ENCODE measurements at places on chromosomes 12 and 14.

DNA sequence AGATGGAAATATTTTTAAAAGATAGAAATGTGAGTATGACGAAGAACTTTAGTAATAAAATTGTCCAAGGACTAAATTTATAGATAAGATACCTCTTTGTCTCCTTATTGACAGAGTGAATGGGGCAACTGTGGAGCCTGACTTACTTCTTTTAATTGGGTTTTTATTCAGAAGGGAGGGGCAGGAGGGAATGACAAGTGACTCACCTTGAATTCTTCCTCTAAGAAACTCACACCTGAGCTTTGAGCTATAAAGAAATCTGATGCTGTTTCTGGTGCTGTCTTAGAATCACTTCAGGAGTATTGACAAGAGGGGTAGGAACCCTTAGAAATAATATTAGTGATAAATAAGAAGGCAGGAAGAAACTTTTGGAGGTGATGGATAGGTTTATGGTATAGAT lies 951 bp downstream of the NR1H4 start:
- no peak for DNase-seq

DNA sequence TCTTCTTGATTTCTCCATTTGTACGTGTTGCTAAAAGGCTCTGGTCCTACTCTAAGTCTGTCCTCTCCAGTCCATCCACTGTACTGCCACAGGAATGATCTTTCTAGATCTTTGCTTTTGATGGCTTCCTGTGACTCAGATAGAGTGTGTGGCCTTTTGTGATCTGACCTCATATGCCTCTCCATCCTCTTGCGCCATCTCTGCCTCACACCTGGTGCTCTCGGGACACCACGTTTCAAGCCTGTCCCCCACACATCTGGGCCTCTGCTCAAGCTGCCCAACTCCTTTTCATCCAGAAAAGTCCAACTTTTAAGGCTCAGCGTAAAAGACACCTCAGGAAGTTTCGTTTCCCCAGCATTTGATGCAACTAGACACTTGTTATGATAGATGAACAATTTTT lies 39.0 kb downstream of the DCAF4 start:
- DNase-seq, result no peak

- no peak for DNase-seq
Observed at GRCh38 chr14:52327374-52328226, 13.5 kb downstream of the PTGER2 start.

DNA sequence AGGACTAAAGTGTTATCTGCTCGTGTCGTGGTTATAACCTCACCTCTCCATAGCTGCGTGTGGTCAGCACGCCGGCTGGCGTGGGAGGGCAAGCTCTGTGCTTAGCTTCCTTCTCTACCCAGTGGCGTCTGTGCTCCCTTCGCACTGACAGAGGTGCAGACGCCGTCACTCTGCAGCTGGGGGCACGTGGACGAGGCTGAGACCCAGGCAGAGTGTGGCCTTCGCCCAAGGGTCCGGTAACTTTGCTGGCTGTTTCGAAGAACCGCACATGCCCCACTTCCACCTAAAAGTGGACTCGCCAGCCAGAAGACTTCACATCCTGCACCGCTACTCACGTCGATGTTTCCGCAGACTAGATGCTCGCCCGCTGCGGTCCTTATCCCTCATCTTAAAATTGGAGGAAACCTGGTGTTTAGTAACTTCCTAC lies 35.9 kb upstream of the DYNC1H1 start:
- DNase-seq, result no peak

GRCh38 chr12:119176267-119177055 lies 2.3 kb upstream of the HSPB8 start:
- DNase-seq, result peak; percentile 91

- no peak for DNase-seq
Observed at GRCh38 chr12:93723568-93723930, 46.4 kb downstream of the CRADD start.

DNA sequence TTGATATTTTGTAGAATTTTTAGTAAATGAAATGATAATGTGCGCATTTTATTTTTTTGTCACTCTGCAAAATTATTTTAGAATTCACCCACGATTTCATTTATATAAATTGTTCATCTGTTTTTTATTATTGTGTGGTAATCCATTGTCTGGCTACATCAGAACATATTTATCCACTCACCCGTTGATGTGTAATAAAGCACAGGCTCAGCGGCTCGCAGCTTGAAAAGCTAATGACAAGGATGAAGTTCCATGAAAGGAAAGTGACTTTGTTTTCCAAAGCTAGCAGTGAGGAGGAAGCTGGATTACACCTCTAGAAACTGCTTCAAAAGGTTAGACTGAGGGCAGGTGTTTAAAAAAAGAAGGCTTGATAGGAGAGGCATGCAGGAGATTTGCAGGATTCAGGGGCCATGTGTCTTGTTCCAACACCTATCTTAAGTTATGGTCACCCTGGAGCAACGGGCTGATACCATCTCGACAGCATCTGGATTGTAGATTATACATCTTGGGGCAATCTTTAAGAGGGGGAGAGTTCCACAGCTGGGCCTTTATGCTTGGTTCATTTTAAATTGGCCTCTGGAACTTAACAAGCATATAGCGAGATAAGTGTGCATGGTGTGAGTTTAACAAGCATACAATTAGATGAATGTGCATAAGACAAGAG lies 194.1 kb downstream of the TMTC3 start:
- no peak for DNase-seq

GRCh38 chr12:19957308-19958125 lies 410.8 kb upstream of the PDE3A start:
- no peak for DNase-seq

- no peak for DNase-seq
Observed at GRCh38 chr12:115569345-115570068, 708.0 kb downstream of the MED13L start.

- no peak for DNase-seq
Observed at GRCh38 chr14:77140359-77141213, 1.0 kb downstream of the ZDHHC22 start.

GRCh38 chr12:129423041-129423580 lies 480.7 kb downstream of the TMEM132D start:
- no peak for DNase-seq

DNA sequence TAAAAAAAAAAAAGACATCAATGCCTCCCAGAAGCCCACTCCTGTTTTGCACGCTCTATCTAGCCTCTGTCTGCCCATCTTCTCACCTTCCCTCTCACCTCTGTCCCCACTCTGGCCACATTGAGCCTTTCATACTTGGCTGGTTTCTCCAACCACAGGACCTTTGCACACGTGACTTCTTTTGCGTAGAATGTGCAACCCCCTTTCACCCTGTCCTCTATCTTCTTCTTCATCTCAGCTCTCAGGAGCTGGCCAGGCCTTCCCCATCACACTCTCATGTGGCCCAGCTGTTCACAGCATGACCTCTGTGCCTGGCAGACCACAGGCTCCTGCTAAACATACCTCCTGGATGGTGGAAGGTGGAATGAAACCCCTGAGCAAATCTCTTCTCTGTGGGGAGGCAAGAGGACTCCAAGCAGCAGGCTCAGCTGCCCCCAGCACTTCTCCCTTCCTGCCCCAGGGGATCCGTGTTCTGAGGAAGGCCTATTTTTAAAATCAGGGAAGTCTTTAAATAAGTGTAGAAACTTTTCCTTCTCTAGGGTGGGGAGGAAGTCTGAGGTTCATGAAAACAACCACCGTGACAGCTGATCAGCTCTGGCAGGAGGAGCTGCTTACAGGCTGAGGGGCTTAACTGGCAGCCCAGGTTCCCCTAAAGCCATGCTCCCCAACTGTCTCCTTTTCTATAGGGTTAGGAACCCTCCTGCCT lies 11.6 kb downstream of the HVCN1 start:
- DNase-seq, result no peak

DNA sequence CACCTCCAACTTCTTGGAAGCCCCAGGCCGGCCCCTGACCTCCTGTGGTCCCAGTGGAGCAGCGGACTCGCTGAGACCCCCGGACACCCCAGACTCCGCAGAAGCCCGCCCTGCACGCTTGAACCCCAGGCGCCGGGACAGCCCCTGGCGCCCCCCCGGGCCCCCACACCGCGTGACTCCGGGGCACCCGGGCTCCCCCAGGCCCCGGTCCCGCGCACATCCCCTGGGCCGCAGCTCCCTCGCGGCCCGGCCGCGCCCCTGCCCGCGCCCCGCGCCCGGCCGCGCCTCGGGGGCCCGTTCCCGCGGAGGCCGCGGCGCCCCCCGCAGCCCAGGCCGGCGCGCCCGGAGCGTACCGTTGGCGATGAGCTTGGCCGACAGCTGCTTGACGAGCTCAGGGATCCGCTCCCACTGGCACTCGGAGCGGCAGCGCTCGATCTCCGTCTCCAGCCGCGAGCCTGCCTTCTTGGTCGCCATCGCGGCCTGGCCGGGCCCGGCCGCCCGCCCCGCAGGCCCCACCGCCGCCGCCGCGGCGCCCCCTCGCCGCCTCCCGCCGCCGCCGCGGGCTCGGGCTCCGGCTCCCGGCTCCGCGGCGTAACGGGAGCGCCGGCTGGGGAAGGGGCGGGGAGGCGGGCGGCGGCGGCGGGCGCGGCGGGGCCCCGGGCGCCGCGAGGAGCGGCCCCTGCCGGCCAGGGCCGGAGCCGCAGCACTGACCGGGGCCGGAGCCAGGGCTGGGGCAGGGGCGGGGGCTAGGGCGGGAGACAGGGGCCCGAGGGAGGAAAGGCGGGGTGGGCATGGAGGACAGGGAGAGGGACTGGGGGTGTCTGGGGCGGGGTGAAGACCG lies at the start of gene TTC7B:
Gene TTC7B (minus strand): TSS at position 609 of the 841 bp plus-strand sequence. CDS start 135 bp downstream, at position 474.
- DNase-seq, result no peak

GRCh38 chr12:79023784-79024183 lies 159.2 kb downstream of the SYT1 start:
- no peak for DNase-seq

GRCh38 chr12:94704452-94705306 lies 54.3 kb upstream of the TMCC3 start:
- no peak for DNase-seq

DNA sequence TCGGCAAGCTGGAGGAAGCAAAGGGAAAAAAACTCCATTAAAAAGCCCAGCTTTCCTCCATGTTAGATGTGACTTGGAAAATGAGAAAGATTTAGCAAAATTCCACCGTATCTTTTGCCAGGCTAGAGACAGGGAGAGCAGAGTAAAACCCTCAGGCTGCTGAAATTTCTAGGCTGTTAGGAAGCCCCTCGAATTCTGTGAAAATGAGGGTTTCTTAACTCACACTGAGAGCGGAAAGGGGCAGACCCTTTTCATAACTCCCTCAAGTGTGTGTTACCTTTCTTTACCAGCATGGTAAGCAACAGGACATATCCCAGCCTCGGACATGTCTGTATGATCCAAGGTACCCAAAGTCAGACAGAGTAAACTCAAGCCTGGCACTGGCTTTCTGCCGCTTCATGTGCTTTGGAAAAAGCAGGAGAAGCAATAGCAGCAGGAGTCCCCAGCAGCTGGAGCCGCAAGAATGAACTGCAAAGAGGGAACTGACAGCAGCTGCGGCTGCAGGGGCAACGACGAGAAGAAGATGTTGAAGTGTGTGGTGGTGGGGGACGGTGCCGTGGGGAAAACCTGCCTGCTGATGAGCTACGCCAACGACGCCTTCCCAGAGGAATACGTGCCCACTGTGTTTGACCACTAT lies at the start of gene RHOJ:
Gene RHOJ (plus strand): TSS at position 37 of the 637 bp plus-strand sequence. CDS start 427 bp downstream, at position 464.
- no peak for DNase-seq

- DNase-seq, result no peak
Observed at GRCh38 chr12:94100211-94100627, 48.2 kb upstream of the PLXNC1 start.

- DNase-seq, result no peak
Observed at GRCh38 chr12:13940335-13940865, 41.0 kb downstream of the GRIN2B start.

DNA sequence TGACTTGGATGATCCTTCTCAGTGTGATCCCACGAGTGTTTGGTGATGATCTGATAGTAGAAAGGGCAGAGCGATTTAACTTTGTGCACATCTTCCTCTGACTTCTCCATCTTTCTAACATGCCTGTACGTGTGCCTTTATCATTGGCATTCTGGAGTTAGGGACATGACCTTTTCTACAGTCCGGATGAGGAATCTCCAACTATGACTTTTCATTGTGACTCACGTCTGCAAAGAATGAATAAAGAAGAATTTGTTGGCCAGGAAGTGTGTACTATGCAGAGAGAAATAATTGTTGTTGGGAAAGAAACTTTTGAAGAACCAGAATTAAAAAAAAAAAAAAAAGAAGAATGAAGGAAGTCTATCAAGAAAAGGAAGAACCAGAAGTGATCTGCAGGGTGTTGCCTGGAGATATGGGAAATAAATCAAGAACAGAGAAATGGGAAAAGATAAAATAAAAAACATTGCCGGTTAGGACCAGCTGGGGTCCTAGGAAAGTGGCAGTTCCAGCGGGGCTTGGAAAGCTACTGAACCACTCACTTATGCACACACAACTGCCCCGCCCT lies 25.3 kb downstream of the PPFIBP1 start:
- no peak for DNase-seq

DNA sequence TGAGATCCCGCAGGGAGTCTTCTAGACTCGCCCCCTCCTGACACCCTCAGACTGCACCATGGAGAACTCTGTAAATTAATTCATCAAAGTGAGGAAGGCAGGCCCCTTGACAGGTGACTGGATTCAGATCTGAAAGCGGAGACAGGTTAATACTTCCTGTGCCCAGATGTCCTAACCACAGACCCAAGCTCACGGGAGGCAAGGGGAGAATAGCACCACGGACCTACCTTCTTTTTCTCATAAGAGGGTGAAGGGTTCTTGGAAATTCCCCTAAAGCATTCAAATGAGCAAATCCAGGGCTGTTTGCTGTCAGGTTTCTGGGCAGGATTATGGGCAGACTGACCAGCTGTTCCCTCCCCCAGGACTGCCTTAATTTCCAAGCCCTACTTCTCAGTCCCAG lies 170.0 kb downstream of the ZFP36L1 start:
- DNase-seq, result no peak

- no peak for DNase-seq
Observed at GRCh38 chr12:92051441-92051840, 94.2 kb downstream of the BTG1 start.

DNA sequence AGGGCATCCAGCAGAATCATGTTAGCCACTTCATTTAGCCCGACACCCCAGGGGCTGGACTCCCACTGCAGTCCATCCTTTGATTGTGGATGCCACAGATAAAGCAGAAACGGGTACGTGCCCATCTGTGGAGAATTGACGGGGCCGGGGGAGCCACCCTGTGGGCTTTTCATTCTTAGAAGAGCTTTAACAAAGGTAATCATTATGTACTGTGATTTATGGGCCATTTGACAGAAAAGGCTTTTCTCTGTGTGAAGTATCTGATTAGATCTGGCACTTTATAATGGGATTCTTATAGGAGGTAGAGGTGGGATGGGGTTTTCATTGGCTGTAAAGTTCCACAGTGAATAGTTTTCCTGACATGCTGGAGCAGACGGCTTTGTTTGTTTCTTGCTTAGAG lies 40.4 kb downstream of the AACS start:
- DNase-seq, result no peak

GRCh38 chr14:103889313-103890051 lies 38.8 kb upstream of the TDRD9 start:
- peak; percentile 65 for DNase-seq

- DNase-seq, result no peak
Observed at GRCh38 chr12:64943686-64944085, 119.2 kb downstream of the TBC1D30 start.
